ENCODE measurements at places on chromosomes 5 and 9. TPM values are rescaled to one million over a fixed set of nuclear protein-coding genes. Genes with fewer than 3 reads are reported as not detected.

GRCh38 chr5:89059274-89059673 lies 176.3 kb upstream of the MEF2C start:
- no peak for DNase-seq

DNA sequence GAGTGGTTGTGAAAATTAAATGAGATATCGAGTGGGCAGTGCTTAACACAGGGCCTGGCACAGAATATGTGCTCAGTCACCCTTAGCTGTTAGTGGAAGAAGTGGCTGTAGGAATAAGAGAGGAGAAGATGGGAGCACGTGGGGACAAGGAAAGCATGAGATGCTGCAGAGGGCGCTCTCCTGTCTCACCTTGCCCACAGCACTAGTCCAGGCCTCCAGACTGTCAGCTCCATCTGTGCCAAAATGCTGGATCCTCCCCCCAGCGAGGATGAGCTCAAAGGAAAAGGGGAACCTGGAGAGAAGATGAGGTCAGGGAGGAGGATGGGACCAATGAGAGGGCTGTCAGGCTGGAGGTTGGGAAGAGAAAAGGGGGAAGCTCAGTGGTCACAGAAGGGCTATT lies 12.5 kb downstream of the ARAP3 start:
- no peak for DNase-seq

- DNase-seq, result peak; percentile 40
These were observed 278.0 kb upstream of the GRIA1 start for GRCh38 chr5:153212471-153212870.

DNA sequence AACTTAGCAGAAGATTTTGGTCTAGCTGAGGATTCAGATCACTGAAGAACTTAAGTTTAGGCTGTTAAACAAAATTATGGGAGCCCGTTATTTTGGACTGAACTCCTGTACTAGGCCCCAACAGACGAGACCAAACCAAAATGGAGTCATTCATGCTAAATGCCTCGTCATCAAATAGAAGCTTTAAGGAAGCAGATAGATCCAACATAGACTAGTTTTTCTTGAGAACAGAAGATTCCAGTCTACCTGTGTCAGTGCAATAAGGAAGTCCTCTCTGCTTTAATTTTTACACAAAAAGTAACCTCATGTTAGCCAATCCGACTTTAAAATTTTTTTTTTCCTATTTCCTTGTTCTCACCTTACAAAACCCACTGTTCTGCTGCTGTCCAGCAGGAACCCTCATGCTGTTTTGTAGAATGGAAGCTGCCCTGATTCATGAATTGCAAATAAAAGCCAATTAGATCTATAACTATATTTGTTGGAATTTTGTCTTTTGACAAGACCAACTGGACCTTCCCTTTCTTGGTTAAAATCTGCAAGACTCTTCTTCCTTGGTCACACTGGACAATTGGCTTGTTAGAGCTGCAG lies 29.0 kb upstream of the GOLM1 start:
- no peak for DNase-seq

Gene CDX1
- polyA plus RNA-seq, result not detected

- peak; percentile 78 for DNase-seq
These were observed 110.4 kb upstream of the SARDH start for GRCh38 chr9:133848471-133849109.

DNA sequence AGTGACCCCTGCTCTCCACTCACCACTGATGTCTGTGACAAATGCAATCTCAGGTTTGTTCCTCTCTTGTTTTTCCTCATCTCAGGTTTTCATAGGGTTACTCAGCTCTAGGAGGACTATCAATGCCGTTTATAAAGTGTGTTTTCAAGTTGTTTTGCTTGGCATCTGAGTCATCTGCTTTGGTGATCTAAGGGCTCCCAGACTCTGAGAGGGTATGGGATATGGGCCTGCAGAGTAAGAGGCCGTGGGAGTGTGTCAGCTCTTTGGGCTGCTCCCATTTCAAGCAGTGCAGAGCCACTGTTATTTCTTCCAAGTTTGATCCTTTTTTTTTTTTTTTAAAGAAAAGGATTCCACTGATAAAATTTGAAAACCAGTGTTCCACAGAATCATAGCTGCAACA lies 46.3 kb downstream of the NNT start:
- no peak for DNase-seq

GRCh38 chr9:69027355-69028097 lies 8.0 kb upstream of the FXN start:
- peak; percentile 60 for DNase-seq

- no peak for DNase-seq
These were observed 200.2 kb downstream of the SLIT3 start for GRCh38 chr5:169100735-169101075.

Gene CEL
- 0.92 TPM for polyA plus RNA-seq

- DNase-seq, result no peak
These were observed 1237.3 kb upstream of the C9orf72 start for GRCh38 chr9:28810388-28811075.

- no peak for DNase-seq
These were observed 12.5 kb downstream of the COMMD10 start for GRCh38 chr5:116097301-116097700.

- DNase-seq, result no peak
These were observed 17.0 kb upstream of the ISOC1 start for GRCh38 chr5:129077433-129078075.

DNA sequence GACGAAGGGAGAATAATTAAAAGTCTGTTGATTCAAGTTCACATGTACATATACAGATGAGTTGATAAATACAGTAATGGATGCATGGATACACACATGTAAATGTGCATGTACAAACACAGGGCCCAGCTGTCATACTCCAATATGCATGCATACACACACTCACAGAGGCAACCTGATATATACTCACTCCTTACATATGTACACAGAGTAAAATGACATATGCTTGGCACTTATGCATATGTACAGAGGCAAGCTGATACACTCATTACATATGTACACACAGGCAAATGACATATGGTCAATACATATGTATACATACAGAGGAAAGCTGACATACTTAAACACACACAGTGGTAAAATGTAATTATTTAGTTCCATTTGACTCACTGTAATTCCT lies 7.2 kb upstream of the TMEFF1 start:
- no peak for DNase-seq

DNA sequence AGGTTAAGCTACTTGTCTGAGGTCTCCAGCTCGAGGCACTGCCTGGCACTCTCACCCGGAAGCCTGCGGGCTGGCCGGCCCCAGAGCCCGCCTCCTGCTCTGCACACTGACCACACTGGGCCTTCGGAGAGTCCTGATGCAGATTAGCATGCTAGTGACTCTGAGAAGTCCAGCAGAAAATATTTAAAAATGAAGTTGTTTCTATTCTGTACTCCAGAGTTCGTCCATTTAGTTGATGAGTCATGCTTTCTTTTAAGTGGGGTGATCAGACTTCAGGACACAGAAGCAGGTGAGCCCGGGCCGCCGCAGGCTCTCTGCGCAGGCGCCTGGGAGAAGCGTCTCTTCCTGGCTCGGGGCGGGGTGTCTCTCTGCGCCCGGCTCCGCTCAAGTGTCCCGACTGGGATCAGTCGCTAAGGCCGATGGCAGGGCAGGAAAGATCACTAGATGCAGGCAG lies 32.5 kb downstream of the FAM240B start:
- DNase-seq, result no peak

DNA sequence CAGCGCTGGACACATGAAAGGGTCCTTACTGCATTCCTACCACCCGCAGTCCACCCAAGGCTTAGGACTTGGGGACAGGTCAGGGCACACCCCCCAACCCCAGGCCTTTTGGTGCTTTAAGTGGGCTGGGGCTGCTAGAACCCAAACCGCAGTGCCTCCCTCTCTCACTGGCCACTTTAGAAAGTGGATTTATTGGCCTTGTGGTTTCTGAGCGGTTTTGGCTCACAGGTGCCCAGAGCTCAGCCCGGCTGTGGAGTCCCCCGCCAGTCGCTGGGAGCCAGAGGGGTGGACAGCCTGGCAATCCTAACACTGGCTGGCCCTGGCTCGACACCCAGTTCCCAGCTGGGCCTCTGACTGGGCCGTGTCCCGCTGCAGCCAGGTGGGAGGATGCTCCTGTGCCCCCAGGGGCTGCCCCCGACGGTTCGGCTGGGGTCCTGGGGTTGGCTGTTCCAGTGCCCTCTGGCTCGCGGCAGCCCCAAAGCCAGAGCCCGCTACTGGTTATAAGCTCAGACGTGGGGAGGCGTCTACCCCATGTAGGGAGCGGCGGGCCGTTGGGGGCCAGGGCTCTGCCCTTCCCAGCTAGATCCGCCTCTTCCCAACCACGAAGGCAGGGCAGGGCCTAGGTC lies 65.2 kb upstream of the RNU6ATAC start:
- no peak for DNase-seq

DNA sequence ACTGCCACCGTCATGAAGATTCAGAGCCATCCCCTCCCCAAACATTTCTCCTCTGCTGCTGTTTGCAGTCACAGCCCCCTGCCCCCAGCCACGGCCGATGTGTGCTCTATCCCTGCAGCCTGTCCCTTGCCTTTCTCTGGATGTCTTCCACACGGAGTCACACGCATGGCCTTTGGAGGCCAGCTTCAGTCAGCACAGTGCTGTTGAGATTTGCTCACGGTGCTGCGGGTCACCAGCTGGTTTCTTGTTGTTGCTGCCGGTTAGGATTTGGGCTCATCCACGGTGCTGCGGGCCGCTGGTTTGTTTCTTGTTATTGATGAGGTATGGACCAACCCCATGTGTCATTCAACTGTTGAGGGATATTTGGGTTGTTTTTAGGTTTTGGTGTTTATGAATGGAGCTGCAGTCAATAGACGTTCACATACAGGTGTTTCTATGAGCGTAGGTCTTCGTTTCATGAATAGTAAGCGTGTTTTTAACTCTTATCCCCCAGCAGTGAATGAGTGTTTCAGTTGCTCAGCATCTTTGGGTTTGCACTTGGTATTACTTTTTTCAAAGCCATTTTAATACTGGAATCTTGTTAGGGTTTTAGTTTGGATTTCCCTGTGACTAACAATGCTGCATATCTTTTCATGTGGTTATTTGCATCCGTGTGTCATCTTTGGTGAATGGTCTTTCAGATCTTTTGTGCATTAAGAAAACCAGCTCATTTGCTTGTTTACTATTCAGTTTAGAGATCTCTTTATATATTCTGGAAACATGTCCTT lies 57.6 kb downstream of the AHRR start:
- DNase-seq, result no peak

Data from brain (organoid and tissue), 16 donors.